AG04449 (cell line): ENCODE measurements at places on chromosomes 3 and 15.
A peak's percentile ranks its signal among the peaks of the same experiment; 100 is the strongest.

DNA sequence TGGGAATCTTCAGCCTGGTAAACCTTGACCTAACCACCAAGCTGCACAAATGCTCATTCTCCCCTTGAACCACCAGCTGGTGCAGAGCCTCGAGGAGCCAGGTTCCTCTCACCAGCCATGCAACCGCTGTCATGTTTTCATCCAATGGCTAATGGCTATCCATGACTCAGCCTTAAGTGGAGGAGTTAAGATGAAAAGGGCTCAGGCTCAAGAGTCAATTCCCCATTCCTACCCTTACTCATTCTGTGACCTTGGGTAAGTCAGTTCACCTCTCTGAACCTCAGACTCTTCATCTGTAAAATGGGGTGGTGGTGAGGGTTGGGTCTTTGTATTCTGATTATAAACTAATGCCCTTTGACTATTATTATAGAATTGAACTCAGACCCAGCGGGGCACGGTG, 515.6 kb downstream of the SHQ1 start:
- no peak for DNase-seq

GRCh38 chr15:47507221-47507985, 209.9 kb upstream of the SEMA6D start:
- no peak for DNase-seq

DNA sequence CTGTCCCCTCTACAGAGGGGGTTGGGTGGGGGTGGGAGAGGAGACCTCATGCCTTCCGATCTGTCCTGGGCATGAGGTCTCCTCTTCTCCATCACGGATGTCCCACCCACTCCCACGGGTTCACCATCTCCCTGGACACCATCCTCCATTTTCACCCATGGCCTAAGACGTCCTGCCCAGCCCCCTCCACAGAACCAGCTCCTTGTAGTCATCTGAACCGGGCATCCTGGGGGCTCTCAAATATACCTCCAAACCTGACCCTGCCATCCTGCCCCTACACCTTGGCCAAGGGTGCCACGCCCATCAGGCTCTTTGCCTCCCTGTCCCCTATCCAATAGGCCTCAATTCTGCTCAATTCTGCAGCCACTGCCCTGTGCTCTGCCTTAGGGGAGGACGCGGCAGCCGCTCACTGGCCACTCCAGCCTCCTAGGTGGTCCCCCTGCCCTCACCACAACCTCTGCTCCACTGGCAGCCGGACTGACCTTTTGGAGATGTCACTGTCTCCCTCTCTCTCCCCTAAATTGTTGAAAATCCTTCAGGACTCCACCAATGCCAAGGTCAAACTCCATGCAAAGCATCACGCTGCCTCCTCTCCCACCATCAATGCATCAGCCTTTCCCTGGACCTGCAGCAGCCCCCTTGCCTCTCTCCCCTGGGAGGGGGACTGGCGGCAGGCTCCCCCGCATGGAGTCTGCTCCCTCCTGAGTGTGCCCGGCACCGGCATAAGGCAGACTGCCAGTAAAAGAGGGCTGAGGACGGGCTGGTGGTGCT, 9.4 kb upstream of the ANPEP start:
- no peak for DNase-seq

DNA sequence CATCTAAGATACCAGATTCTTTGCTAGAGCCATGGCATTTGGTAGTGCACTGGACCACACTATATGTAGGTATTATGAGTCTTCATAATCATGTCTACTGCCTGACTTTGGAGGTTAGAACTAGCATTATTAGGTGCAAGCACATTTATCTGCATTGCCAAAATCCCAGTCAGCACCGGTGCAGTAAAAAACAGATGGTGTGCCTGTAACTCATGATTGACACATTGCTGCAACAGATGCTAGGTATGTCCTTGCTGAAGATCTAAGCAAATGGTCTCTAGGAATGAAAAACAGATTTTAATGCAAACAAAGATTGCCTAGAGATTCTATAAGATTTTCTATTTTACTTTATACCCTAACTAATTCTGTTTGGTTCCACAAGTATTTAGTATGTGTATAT, 47.7 kb downstream of the MYO5A start:
- no peak for DNase-seq

DNA sequence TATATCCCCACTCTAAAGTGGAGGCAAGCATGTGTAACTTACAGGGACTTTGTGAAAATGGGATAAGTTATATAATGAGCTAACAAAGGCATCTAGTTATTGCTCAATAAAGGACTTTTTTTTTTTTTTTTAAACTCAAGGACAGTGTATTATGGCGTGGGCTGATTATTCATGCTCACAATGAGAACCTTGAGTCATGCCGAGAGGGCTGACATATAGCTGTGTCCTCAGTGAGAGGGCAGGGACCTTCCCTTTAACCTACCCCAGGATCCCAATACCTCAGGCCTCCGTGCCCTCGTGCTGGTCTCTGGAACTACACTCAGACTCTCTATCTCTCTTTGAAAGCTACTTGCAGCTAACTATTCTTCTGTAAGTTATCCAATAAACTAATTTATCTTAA, 319.9 kb upstream of the ICE2 start:
- peak; percentile 42 for DNase-seq

- DNase-seq = no peak
Measured at GRCh38 chr15:60895986-60896385, 333.1 kb downstream of the RORA start.
